GF-D8 (cell line): ENCODE measurements at places on chromosomes 3 and 15.

DNA sequence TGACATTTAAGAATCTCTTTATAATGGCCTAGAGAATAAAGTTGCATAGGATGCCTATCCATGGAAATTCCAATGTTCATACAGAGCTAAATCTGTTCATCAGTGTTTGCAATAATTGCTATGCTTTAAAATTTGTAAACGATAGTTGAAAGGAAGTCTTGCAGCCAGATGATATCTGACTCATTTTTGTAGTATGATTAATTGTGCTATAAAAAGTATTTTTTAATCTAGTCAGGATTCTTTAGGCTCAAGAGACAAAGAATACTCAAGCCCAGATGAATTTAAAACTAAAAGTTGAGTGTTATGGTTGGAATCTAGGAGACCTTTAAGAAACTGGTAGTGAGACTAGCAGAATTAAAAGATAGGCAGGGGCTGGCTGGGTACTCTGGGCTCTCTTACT, 50.5 kb downstream of the SUCNR1 start:
- DNase-seq = no peak

DNA sequence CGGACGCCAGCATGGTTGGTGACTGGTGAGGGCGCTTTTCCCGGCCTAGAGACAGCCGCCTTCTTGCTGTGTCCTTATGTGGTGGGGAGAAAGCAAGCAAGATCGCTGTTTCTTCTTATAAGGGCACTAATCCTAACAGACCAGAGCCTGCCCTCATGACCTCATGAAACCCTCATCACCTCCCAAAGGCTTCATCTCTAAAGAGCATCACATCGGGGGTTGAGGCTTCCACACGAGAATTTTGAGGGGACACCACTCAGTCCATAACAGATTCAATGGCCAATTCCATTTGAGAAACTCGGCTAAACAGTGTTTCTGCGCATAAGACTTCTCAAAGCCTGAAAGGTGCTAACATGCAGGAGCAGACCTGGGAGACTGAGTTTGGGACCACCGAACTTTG, 54.0 kb downstream of the VGLL4 start:
- DNase-seq = no peak

DNA sequence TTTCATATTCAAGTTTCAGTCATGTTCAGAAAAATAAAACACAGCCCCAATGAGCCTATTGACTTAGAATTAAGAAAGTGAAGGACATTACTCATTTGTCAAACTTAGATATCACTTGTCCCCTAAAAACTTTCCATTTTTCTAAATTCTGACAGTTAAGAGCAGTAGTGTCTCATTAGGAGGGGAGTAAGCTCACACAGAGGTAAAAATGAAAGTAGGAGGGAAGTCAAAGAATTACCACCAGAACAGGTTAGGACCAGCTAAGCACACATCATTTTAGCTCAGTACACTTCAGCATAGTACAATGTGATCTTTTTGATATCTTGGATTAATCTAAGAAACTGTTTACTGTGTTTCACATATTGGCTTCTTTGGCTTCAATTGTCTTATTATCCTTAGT, 64.3 kb downstream of the OSTN start:
- no peak for DNase-seq

DNA sequence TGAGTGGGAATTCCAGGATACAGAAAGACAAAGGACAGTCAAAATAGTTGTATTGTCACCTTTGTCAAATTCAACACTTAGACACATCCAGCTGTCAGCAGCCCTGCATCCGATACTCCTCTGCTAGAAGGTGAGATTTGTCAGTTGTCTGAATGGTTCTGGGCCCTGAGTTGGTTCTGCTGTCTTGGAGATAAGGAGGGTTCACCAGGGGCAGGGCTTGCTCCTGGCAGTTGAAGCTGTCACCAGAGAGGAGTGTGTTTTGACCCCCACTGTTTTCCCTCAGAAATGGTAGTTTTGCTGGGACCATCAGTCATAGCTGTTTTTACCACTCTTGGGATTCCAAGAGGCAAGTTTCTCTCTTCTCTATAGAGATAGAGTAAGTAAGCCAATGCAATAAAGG, 3.2 kb upstream of the KY start:
- no peak for DNase-seq

- DNase-seq = no peak
These were observed 141.8 kb upstream of the ATP11B start for GRCh38 chr3:182651461-182651860.

- peak; percentile 5 for DNase-seq
These were observed 69.7 kb downstream of the GAP43 start for GRCh38 chr3:115692887-115693524.

GRCh38 chr3:44963571-44964325, 12.2 kb downstream of the ZDHHC3 start:
- DNase-seq = no peak

GRCh38 chr3:115836944-115837343, 213.6 kb downstream of the GAP43 start:
- DNase-seq = no peak

DNA sequence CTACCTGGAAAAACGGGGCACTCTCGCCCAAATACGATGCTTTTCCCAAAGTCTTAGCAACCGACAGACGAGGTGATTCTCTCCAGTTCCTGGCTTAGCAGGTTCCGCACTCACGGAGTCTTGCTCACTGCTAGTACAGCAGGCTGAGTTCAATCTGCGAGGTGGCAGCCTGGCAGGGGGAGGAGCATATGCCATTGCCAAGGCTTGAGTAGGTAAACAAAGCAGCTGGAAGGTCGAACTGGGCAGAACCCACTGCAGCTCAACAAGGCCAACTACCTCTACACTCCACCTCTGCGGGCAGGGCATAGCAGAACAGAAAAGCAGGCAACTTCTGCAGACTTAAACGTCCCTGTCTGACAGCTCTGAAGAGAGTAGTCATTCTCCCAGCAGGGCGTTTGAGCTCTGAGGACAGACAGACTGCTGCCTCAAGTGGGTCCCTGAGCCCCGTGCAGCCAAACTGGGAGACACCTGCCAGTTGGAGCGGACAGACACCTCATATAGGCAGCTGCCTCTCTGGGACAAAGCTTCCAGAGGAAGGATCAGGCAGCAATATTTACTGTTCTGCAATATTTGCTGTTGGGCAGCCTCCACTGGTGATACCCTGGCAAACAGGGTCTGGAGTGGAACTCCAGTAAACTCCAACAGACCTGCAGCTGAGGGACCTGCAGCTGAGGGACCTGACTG, 73.4 kb upstream of the CADM2 start:
- DNase-seq = no peak

DNA sequence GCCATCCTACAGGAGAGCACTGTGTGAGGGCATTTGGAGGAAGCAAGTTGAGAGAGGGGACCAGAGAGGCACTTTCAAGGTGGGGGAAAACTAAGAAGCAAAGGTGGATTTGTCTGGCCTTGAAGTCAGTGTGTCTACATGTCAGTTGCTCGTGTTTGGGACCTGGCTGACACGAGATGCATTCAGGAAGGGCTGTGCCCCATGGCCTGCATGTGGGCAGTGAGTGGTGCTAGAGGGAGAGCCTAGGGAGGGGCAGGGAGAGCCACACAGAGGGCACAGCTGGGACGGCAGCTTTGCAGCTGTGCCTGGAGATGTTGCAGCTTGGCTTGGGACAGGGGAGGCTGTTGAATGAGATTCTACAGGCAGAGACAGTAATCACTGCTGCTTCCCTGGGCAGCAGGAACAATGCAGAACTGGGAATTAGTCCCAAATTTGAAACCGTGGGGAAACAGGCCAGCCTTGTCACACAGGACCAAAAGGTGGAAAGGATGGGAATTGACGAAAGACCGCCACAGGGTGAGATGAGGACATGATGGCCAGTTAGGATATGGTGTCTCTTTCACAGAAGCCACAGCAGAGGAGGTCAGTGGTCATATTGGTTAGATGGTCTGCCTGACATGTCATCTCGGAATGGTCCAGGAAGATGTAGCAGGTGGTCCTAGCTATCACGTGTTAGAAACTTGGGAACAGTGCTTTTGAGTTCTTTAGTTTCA, 10.0 kb downstream of the SEC61A1 start:
- DNase-seq = no peak

GRCh38 chr3:33949074-33949473, 150.6 kb downstream of the PDCD6IP start:
- DNase-seq = no peak

GRCh38 chr15:40010686-40011085, 28.3 kb downstream of the SRP14 start:
- DNase-seq = no peak

GRCh38 chr15:58777107-58777506, 6.0 kb downstream of the MINDY2 start:
- no peak for DNase-seq

DNA sequence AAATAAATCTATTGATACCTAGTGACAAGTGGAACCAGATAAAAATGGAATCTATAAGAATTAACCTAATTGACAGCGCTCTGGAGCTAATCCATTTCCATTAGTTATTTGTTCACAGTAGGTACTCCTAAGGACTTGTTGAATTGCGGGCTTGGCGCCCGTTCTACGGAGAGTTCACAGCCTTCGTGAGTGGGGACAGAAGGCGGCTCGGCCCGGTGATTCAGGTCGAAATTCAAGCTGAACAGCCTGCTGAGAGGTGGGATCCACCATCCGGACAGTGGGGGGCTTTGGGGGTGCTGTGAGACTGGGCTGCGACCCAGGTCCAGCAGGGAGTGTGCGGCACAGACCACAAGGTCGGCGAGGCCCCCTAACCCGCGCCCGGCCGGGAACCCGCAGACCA, 779 bp upstream of the CTNNB1 start:
- DNase-seq = no peak

DNA sequence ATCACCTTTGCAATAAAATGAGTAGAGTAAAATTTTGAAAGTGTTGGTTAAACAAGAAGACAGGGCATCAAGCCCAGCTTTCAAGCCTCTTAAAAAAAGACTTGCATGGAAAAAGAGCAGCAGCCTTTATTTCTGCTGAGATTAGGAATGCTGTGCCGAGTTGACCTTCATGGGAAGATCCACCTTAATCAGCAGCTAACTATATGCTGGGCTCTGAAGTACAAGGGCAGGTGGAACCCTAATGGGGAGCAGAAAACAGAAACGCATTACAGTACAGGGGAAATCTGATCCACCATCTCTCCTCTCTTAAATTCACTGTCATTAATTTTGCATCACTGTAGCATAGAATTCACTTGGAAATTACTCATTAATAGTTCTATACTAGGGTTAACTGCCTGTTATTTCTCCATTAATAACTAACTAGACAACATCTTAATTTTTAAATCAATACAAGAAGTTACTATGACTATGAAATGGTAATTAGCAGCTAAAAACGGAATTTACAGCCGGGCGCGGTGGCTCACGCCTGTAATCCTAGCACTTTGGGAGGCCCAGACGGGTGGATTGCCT, 133.6 kb downstream of the GHSR start:
- no peak for DNase-seq

DNA sequence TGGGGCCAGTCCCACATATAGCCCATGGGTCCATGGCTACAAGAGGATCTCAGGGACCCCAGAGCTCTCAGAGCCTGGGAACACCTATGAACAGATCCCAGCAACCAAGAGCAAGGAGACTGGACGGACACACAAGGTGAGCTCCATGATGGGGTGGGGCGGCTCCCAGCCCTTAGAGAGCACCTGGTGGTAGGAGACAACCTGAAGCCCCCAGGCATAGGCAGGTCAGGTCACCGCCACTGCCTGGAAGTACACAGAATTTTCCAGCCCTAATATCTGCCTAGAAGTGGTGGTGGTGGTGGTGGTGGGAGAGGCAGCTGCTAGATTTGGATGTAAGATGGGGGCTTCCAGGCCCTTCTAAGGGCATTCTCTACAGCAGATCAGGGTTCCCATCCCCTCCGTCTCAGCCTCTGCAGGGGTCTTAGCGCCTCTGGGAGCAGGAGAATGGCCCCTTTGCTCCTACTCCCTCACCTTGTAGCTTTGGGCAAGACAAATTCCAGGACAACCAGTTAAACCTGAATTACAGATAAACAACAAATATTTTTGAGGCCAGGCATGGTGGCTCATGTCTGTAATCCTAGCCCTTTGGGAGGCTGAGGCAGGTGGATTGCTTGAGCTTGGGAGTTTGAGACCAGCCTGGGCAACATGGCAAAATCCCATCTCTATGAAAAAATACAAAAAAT, 9.2 kb downstream of the SH2D7 start:
- no peak for DNase-seq

GRCh38 chr15:44882499-44882968, 74.0 kb upstream of the TERB2 start:
- no peak for DNase-seq

DNA sequence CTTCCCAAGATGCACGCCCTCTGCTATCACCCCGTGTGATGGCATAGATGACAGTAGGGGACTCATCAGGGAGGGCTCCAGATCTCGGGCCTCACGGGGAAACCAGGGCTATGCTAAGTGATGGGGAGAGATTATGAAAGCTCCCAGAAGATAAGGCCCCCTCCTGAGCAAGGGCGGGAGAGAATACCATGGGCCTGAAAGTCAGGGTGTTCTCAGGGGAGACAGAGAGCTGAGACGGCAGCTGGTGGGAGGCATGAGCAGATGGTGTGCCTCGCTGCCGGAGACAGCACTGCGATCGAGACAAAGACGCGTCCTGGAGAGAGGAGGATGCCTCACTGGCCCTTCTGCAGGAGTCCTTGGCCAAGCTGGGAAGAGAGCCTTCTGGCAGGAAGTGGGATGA, 106.5 kb upstream of the ADPGK start:
- DNase-seq = no peak

DNA sequence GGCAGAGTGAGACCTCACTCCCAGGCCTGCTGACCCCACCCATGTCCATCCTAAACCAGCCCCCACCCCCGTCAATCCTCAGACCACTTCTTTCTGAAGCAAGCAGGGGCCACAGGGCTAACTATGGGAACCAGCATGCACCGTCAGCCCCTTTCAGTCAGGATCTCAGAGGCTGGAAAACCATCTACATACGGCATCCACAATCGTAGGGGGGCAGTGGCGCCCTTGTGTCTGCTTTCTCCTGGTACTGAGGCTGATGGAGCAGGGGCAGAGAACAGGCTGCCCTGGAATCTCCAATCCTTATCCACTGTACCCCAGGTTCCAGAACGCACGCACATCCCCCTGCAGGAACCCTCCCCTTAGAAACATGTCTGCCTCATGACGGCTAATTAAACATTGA, 56.6 kb downstream of the XXYLT1 start:
- DNase-seq = no peak

DNA sequence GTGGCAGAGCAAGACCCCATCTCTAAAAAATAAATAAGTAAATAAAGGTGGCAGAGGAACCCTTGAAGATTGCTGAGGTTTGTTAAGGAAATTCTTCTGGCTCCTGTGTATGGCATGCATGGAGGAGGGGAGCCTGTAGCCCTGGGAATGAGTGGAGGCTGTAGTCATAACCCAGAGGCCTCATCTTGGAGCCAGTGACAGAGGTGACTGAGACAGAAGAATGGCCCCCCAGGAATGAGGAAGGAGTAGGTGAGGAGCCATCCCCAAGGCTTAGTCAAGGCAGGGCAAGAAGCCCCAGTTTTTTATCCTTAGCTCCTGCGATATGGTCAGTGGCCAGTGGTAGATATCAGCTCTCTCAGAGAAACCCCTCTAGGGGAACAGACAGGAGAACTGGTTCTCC, 46.5 kb downstream of the BSN start:
- DNase-seq = no peak
